ENCODE measurements at places on chromosomes 5 and 9.
A peak's percentile ranks its signal among the peaks of the same experiment; 100 is the strongest.

DNA sequence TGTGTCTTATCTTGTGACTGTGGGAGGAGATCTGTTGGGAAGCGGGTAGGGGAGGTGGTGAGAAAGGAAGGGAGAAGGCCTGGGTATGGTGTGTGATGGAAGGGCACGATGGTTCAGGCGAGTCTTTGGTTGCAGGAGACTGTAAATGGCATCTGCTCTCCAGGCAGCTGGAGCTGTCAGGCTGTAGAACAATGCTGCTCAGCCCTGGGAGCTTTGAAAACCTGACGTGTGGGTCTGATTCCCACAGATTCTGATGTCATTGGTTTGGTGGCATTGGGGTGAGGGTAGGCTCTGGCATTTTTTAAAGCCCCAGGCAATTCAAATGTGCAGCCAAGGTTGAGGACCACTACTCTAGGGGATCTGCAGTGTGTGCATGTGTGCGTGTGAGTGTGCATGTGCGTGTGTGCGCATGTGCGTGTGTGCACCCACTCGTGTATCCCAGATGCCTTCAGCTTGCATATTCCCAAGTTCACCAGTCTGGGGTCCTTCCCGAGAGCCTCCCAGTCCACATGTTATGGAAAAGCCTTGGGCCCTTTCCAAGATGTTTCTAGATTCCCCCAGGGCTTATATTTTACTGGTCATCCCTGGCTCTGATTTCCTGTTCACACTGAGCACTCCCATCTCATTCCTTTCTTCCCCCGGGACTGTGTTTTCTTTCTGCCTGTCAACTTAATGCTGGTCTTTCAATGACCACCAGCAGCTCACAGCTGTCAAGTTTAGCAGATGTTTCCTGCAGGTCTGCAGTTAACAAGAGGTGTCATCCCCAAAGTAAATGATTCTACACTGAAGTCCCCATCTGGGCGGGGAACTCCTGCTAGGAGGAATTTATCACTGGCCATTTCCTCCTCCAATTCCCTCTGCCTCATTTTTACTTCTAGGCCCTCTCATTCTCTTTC, 34.0 kb downstream of the BOD1 start:
- peak; percentile 27 for DNase-seq

DNA sequence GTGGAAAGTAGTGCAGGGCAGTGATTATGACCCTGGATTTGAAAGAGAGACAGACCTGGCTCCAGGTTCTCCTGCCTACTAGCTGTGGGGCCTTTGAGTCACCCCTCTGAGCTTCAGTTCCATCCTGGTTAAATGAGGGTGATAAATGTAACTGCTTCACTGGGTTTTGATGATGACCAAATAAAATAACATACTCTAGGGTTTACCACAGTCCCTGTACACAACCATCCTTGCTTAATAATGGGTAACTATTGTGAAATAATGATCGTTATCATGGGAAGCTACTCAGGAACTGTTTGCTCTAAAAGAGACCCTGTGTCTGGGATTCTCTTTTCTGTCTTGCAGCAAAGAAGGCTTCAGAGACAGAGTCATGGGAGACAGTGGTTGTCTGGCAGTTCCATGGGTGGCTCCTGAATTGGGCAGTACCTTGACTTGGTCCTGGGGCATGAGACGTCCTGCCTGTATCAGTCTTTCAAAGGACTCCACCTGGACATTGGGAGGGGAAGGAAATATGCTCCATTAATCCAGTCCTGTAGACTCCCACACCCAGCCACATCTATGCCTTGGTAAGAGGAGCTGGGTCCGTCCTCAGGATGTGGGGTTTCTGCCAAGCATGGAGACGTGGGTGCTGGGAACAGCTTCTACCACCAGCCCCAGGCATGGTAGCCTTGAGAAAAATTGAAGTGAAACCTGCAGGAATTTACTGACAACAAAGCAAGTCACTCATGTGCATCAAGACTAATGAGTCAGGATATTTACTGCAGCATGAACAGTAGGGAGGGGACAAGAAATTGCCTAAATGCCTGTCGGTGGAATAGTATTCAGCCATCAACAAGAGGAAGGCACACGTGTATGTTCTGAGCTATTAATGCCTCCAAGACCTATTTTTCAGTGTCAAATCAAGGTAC, 23.4 kb downstream of the AKNA start:
- DNase-seq, result peak; percentile 64

DNA sequence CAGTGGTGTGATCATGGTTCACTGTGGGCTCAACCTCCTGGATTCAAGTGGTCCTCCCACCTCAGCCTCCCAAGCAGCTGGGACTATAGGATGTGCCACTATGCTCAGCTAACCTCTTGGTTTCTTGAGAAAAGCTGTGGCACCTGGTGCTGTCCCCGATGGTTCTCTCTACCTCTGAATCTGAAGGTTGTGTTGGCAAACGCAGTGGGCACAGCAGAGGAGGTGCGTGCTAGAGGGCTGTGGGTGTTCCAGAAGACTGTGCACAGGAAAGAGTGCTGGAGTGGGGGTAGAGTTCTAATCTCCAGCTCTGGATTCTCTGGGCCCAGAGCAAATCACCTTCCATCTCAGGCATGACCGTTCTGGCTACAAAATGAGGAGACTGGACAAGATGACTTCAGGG, 12.5 kb downstream of the RGS3 start:
- no peak for DNase-seq

- peak; percentile 33 for DNase-seq
Measured at GRCh38 chr5:143562935-143563334, 159.4 kb upstream of the NR3C1 start.

DNA sequence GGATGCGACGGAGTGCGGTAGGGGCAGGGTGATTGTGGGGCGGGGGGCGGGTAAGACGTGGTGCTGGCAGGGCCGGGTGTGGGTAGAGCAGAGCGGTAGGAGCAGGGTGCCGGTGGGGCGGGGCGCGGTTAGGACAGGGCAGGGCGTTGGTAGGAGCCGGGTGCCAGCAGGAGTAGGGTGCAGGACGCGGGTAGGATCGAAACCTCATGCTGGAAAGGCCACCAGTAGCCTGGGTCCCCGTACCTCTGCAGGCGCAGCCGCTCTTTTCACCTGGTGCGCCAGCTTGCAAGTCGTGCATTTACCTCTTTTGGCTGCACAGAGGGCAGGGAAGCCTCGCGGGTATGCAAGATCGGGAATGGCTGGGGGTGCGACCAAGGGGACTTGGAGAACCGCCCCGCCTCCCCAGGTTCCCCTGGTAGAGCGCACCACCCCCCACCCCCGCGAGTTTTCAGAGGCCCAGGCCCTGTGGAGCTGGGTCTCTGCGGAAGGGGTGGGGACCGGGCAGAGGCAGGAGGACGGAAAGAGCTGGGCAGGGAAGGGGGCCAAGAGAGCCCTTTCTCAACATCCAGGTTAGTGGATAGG, 104.8 kb upstream of the SIMC1 start:
- peak; percentile 11 for DNase-seq

GRCh38 chr5:109982966-109983534, 293.3 kb downstream of the MAN2A1 start:
- DNase-seq, result no peak

DNA sequence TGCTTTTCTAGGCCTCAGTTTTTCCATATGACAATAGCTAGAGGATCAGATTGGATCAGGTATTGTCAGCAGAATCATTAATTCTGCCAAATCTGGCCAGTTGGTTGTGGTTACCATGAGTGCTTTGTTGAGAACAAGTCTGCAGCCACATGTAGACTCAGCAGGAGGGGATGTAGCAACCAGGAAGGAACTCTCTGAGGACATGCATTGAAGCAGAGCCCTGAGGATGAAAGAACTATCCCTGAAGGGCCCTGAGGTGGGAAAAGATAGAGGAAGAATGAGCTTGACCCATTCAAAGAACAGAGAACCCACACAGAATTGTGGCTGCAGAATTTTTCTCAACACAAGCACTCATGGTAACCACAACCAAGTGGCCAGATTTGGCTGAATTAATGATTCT, 60.1 kb upstream of the AFAP1L1 start:
- DNase-seq, result peak; percentile 45

DNA sequence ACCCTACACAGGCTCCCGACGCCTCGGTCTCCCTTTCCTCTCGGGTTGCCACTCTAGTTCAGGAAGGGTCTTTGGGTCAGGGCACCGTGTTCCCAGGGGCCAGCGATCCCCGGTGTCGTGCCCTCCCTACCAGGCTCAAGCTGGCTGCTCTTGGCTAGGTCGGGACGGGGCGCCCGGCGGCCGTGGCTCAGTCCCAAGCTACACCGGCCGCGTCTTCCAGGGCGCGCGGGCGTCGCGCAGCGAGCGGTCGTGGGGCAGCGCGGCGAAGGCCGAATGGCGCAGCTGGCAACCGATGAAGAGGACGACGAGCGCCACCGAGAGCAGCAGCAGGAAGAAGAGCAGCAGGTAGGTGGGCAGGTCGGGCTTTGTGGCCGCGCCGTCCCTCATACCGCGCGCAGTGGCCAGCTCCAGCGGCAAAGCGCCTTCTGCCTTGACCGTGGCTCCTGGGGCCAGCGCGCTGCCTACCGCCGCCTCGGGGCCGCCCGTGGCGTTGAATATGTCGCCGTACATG, 892 bp downstream of the SMIM32 start:
- DNase-seq, result peak; percentile 48
